ENCODE measurements at places on chromosomes 2 and 18.
A peak's percentile ranks its signal among the peaks of the same experiment; 100 is the strongest.

DNA sequence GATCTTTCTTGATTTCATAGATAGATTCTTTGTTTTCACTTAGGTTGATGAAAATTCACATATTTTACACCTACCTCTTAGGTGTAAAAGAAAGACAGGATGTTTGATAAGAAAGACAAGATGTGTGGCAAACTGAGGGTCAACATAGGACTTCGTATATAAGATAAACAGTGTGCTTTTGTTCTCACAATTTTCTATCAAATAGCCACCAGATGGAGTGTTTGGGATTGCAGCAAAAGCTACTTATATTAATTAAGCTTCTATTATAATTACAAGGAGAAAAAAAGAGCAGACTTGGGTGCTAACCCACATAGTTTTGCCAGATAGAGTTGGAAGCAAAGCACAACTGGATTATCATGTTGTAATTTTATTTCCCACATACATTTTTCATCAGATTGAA, 232.9 kb downstream of the CDH7 start:
- DNase-seq: no peak

DNA sequence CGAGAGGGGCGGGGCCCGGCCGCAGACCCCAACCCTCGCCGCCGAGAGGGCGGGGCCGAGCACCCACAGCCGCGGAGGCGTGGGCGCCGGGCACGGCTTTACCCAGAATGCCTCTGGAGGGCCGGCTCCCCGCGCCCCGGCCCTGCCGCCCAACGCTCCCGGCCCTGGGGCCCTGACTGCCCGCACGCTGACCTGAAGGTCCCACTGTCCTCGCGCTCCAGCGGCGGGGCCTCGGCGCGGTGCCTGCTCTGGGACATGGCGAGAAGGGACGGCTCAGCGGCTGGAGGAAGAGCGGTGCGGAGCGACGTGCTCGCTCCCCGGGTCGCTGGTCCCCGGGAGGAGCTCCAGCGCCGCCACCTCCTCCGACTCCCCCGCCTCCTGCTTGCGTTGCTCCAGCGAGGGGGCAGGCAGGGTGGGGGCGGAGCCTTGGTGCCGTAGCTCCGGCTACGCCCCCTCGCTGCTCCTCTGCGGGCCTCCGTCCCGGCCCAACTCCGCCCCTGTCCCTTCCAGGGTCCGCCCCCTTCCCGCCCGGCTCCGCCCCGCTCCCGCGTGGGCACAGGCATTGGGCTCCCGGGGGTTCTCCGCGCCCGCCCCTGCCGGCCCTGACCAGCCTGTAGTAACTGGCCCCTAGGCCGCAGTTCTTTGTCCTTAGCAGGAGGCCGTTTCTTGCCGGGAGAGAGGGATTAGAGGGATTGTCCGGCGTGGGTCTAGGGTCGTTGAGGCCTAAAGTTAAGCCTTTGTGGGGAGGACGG, at the start of the genes PJVK and PRKRA:
Gene PJVK (plus strand): TSS at position 605 of the 752 bp plus-strand sequence. CDS start 2,032 bp downstream, outside the sequence.
Gene PRKRA (minus strand): TSS at position 402 of the 752 bp plus-strand sequence. CDS start 145 bp downstream, at position 257.
- DNase-seq: peak; percentile 87

GRCh38 chr2:42371611-42372473, 10.8 kb upstream of the COX7A2L start:
- no peak for DNase-seq

DNA sequence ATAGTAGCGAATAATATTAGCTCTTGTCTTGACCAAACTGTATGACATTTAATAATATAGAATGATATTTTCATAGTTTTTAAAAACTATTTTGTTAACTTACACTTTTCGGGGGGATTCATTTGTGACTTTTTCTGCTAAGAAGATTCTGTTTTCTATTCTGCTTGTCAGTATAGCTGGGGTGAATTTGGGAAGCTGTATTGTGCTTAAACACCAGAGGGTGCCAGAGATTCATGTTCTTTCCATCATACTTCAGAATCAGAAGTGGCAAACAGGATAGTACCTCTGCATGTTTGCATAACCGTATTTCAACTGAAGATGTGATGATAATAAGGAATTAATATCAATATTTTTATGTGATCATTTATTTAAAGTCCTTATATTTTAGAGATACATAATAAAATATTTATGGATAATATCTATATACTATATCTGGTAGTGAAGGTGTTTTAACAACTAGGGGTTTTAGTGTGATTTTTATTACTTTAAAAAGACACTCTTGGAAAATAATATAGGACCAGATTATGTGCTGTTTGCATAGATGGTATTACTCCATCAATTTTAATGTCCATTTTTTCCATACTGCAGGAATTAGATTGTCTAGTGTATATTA, 81.0 kb downstream of the TAF4B start:
- DNase-seq: no peak

DNA sequence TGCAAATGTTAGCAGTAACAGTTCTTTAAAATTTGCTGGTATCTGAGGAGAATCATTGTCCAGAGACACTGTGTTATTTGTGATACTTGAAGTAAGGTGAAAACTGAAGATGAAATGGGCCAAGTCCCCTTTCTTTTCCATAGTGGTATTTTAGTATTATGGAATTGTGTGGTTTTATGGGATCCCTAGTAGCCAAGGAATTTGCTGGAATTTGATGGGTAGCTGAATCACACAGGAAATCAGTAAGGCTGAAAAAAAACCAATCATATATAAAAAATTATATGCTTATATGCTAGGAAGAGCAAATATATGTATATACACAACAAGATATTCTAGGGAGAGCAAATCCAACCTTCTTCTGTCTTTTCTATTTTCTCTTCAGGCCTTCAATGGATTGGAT, 54.2 kb upstream of the TACR1 start:
- no peak for DNase-seq

DNA sequence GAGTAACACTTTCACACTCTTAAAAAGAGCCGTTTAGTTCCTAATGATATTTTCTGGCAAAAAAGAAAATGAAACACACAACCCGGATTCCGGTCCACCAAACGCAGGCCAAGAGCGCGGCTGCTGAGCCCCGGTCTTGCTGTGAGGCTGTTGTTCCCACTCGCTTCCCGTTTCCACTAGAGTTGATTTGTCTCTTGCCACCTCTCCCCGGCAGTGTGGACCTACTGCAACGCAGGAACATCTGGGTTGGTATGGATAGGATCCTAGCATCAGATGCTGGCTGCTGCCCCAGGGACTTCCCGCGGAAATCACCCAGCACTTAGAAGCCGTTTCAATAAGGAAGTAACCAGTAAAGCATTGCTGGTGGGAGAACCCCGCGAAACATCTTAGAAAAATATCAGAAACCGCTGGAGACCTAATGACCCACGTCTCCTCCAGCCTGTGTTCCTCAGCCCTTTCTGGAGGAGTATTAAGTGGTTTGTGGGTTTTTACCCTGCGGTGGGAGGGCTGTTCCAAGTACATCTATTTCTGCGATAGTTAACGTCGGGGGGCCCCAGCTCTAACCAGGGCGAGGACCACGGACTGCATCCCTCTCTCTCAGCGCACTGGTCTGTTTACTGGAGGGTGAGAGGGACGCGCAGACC, 939 bp downstream of the DOCK10 start:
- peak; percentile 11 for DNase-seq

DNA sequence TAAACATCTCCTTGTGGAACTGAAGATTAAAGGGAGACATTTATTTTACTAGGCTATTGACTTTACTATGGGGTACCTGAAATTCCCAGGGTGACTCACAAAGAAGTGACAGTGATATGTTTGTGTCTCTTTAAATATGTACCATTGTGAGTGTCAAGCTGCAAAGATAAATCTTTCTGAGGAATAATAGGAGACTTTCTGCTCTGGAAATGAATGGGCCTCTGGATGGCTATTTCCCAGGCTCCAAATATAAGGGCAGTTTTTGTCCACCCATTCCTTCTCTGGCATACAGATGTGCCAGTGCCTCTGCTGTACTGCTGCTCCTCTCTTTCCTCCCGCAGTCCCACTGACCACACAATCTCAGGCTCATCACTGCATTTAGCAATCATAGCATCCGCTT, 586.4 kb upstream of the CNTNAP5 start:
- DNase-seq: no peak

DNA sequence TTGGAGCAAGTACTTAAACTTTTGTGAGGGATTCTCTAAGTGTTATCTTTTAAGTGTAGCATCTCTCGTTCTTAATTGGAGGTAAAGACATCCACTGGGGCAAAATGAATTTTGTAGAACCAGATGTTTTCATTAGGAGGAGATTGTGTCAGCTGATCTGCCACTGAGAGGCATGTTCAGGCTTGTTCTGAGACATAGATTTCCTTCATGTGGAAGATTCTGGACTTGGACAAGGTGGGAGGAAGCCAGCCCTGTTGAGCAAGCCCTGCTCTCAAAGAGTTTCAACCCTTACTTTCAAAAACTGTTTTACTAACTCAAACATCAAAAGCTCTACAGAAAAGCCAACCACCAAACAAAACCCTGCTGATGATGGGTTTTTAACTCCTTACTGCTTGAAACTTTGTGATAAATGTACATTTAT, 6.5 kb downstream of the MAP4K4 start:
- no peak for DNase-seq

- DNase-seq: no peak
Observed at GRCh38 chr18:41113885-41114482, 841.0 kb upstream of the PIK3C3 start.

DNA sequence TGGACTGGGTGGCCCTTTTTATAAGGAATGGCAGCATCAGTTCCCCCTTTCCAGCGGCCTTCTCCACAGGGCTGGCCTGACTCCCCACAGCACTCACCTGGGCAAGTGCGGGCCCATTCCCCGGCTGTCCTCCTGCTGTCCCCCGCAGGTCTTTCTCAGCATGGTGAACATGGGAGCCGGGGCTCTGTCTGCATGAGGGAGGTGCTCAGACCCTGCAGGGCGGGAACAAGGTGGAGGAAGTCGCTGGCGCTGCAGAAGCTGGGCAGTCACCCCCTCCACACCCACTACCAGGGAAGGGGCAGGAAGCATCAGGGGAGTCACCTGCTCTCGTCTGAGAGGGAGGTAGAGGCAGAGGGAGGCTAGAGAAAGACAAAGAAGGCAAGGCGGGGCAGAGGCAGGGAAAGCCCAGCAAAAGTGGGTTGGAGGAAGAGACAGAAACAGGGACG, 12.2 kb downstream of the HES6 start:
- no peak for DNase-seq

DNA sequence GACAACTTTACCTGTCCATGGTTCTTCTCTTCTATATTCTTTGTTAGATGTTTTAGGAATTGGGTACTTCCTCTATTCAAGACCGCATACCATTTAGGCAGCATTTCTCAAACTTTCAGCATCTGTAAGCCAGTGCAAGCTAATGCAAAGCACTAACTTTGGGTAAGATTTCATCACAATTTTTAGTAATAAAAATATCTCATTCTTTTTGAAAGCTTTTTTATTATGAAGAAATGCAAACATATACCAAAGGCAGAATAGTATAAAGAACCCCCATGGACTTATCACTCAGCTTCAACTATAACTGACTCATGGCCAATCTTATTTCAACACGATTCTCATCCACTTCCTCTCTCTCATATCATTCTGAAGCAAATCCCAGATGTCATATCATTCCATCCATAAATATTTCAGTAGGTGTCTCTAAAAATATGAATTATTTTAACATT, 32.9 kb downstream of the INO80C start:
- DNase-seq: no peak

DNA sequence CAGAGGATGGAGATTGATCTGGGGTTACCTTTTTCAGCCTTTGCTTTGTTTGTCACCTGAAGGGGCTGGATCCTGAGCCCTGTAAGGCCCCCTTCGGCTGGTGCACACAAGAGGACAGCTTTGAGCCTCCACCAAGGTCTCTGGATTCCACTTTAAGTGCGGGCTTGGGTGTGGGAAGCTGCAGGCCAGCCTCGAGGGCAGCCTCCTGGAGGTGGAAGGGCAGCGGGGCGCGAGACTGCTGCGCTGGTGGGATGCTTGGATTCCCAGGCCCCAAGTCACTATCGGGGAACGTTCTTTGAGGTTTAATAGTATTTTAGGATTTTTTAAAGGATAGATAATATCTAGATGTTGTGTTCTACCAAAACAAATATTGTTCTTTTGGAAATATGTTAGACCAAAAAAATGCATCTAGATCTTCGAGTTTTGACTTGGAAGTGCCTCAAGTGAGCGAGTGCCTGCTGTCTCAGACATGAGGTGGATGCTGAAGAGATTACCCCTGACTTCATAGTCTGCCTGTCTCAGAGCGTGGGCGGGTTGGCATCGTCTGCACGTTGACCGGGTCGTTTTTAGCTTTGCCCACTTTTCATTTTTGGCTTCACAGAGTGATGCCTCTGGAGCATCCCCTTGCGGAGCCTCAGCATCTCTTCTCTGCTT, 113.8 kb downstream of the AGAP1 start:
- no peak for DNase-seq

DNA sequence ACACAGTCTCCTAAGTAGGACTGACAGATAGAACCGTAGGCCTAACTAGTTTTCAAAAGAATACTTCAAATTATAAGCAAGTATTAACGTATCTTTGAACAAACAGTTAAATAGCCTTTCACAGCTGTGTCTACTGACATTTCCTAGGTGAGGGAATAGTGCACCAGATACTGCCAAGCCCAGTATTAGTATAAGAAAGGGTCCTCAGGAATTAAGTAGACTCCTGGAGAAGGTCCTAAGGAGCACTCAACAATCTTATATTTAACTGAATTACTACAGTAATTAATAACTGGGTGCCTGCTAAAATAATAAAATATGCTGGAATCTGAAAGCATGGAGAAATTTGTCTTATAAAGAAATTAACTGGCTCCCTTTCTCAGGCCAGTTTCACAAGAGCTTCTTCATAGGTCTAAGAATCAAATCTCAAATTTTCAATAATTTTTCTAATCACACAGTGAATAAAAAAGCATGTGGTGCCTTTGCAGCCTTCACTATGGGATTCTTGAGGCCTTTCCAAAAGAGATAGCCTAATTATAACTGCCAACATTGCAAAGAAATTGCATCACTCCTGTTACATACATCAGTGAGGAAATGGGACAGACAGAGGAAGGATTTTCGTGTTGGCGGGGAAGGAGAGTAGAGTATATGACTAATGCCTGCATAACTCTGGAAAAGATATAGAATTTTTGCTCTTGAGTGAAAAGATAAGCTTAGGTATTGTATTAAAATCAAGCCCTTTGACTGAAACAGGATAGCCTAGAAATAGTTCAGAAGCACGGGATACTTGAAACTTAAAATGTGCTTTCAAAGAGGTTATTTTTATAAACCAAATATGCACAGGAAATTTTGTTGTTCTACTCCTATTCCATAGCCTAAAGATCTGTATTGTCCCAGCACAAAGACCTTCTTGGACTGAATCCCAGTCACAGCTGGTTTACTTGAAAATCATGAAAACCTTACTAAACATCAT, 228.6 kb upstream of the STK17B start:
- no peak for DNase-seq

- no peak for DNase-seq
Observed at GRCh38 chr18:41197967-41198366, 757.1 kb upstream of the PIK3C3 start.

GRCh38 chr2:172079838-172080640, 5.3 kb upstream of the DLX1 start:
- no peak for DNase-seq

- no peak for DNase-seq
Observed at GRCh38 chr18:9405130-9405529, 70.2 kb upstream of the RALBP1 start.

Data from activated T-helper 1 cell treated with anti-CD3 and anti-CD28 coated beads, Interleukin-2, amount 50 U/mL, for 16 hours (primary cell).